Stimulated activated CD4-positive, alpha-beta T cell treated with anti-CD3 and anti-CD28 coated beads, Interleukin-4, amount 100 ng/mL, for 4 hours (primary cell): ENCODE measurements at places on chromosomes 6 and 20.

GRCh38 chr20:58146746-58147140 lies 81.7 kb downstream of the ANKRD60 start:
- DNase-seq: no peak

- no peak for DNase-seq
Measured at GRCh38 chr20:35200267-35200666, 26.2 kb upstream of the MMP24 start.

DNA sequence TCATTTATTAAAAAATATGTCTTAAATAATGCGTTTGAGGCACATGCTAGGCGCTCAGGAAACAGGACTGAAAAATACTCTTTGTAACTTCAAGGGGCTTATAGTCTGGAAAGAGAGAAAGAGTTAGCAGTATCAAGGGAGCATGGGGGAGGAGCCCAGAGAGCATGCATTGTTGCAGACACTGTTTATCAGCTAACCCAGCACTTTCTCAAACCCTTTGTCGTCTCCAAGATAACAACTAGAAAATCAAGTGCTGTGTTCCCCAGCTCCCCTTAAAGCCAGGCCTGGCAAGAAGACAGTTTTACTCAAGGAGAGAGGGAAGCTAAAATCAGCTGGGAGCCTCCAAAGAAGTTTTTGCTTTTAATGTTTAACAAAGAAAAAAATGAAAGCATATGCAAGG lies 98.4 kb downstream of the PERP start:
- no peak for DNase-seq

DNA sequence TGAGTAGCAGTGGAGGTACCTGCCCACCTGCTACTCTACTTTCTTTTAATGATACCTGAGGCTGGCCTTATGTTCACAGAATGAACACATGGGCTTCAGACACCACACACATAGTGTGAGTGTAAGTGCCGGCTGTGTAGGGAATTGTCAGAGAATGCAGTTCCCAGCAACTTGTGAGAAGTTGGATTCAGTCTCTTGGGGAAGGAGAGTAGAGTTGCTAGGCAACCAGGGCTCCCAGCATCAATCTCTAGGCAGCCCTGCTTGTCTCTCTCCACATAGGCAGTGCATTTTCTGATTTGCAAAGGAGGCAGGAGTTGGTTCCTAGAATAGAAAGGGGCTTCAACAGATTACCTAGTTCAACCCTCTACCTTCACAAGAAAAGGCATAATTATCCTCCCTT lies 74.1 kb downstream of the BFSP1 start:
- no peak for DNase-seq

DNA sequence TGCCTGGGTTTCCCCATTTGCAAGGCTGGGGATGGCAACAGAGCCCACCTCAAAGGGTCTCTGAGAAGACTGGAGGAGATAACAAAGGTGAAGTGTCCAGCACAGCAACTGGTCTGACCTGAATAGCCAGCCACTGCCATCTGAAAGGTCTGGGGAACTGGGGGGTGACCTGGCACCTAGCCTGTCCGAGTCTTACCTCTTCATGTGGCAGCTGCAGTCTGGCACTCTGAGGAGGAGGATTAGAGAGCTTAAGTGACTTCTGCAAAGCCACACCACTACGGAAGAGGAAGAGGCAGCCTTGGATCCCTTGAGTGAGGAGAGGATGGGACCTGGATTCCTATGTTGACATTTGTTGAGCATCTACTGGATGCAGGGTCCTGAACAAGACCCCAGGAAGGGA lies 22.2 kb downstream of the C20orf203 start:
- DNase-seq: no peak

GRCh38 chr6:94045099-94045829 lies 625.9 kb upstream of the EPHA7 start:
- no peak for DNase-seq

- no peak for DNase-seq
Measured at GRCh38 chr20:40591119-40591518, 97.9 kb downstream of the MAFB start.

- no peak for DNase-seq
Measured at GRCh38 chr6:169905041-169905807, 153.8 kb downstream of the ERMARD start.

GRCh38 chr6:127587875-127588274 lies 10.9 kb downstream of the C6orf58 start:
- no peak for DNase-seq

DNA sequence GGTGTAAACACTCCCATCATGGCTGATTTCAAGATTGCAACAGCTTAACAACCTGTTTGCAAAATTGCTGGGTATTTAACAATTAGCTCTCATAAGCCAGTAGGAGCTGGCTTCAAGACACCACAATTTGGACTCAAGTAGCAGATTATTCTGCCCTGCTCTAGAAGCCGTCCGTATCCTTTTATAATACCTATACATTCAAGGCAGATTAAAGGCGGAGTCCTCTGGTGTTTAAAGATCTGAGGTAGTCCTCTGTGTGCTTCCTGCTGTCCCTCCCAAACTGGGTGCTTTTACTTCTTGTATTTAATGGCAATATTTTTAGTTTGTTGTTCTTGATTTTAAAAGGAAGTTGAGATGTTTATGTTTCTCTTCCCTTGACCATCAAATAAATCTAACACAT lies 62.2 kb upstream of the SOX4 start:
- no peak for DNase-seq

- no peak for DNase-seq
Measured at GRCh38 chr6:105504706-105505105, 101.8 kb upstream of the PREP start.

DNA sequence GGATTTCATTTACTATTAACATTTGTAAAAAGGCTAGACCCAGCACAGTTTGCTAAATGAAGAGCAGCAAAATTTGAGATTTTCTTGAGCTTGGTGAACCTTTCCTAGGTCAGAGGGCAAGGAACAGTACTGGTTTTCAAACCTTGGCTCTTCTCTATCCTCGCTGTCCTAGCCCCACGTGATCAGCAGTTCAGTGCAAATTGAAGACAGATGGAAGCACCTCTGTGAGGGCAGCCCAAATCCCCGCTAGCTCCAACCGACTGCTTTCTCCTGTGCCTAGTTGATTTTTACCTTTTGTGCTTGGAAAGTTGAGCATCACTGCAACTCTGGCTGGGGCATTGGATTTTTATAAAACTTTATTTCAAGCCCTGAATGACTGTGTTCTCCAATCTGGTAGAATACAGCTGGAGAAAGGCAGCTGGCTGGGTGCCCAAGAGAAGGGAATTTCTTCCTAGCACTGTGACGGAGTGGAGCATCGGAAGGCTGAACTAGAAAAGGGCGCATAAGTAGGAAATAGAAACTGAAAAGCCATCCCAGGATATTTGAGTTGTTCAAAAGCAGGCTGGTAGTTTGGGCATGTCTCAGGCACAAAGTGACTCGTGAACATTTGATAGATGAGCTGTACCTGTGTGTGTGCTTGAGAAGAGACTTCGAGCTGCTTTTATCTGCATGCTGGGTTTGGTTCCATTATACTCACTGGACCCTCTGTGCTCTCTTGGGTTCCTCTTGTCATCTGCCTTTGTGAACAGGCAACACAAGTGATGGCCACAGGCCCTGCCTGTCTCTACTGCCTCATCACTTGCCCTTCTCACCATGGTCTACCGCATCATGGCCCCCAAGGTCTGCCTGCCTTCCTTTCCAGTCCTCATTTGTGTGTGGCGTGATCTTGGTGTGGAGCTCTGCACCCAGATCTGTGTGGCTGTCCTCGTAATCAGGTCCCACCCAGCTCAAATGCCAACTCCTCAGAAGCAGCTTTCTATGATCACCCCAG lies 2.3 kb downstream of the RNF114 start:
- DNase-seq: no peak

GRCh38 chr20:210809-211502 lies 16.1 kb upstream of the DEFB129 start:
- no peak for DNase-seq

- DNase-seq: no peak
Measured at GRCh38 chr6:15079288-15079817, 166.5 kb upstream of the JARID2 start.

GRCh38 chr6:167401525-167402194 lies 76.8 kb downstream of the TTLL2 start:
- no peak for DNase-seq

GRCh38 chr20:58651559-58651945 lies 469 bp downstream of the STX16 start:
- no peak for DNase-seq

- DNase-seq: no peak
Measured at GRCh38 chr6:42338744-42339222, 112.9 kb downstream of the TRERF1 start.

- no peak for DNase-seq
Measured at GRCh38 chr20:64106435-64106961, 867 bp downstream of the NPBWR2 start.

- no peak for DNase-seq
Measured at GRCh38 chr20:63697868-63698545, 1.6 kb downstream of the TNFRSF6B start.

- DNase-seq: no peak
Measured at GRCh38 chr20:56234110-56234509, 14.4 kb upstream of the MC3R start.

DNA sequence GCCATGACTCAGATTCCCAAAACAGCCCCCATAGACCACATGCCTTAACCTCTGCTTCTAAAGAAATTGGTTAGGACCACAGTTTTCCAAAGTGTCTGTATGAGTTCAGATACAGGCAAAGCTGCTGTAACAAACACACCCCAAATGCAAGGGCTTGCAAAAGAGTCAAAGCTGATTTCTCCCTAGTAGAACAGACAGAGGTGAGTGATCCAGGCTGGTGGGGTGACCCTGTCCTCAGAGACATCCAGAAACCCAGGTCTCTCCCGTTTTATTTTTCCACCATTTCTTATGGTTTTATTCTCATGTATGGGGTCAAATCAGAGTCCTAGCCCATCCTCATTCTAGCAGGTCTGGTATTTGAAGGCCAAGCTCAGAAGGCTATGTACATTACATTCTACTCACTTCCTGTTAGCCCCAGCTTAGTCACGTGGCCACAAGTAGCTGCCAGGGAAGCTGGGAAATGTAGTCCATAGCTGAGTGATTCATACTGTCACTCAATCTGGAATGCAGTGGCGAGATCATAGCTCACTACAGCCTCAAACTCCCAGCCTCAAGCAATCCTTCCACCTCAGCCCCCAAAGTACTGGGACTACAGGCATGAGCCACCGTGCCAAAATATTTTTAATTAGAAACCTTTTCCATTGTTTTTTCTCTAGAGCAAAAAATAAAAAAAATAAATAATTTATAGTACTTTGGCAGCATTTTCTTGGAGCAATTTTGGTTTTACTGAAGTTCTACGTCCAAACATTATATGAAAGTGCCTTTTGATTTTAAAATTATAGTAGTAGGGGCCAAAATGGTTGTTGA lies 175.2 kb downstream of the ZMYND8 start:
- no peak for DNase-seq

DNA sequence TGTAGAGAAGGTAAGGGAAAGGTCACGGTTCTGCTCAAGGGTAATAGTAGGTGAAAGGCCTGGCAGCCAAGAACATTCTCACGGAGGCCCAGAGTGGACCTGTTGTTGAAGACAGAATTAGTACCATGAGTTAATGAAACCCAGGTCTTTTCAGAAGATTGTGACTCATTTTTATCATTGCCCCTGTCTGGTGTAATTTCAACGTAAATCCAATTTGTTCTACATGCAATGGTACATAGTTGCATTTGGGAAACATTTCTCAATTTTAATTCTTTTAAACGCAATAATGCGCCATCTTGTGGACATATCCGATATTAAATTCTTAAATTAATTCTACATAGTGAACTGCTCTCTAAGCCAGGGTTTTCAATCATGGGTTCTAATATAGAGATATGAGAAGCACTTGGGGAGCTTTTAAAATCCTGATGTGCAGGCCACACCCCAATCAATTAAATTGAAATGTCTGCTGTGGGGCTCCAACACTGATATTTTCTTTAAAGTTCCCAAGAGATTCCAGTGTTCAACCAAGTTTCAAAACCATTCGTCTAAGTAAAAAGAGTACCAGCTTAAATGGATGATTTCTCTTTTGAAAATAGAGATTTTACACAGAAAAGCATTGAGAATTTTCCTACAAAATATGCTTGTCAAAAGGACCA lies 257.4 kb downstream of the PLCB1 start:
- DNase-seq: no peak

DNA sequence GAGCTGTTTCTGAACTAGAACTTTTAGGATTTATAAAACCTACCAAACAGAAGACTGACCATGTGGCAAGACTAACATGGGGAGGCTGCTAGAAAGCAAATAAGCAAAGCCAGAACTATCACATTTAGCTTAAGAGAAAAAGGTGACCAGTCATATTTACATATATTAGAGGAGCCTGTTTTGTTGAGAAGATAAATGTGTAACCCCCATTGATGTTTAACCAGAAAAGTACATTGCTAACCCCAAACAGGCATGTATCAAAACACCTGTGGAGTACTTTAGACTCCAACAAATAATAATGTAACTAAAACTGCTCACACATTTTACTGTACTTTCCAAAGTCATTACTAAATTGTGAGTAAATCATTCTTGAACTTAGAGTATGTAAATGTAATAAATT lies 35.0 kb downstream of the AKIRIN2 start:
- no peak for DNase-seq

GRCh38 chr6:36954262-36954931 lies at the start of gene PI16:
TSS of gene PI16 (plus strand) at chr6:36954738. CDS start at chr6:36954761, 23 bp downstream.
- DNase-seq: no peak

DNA sequence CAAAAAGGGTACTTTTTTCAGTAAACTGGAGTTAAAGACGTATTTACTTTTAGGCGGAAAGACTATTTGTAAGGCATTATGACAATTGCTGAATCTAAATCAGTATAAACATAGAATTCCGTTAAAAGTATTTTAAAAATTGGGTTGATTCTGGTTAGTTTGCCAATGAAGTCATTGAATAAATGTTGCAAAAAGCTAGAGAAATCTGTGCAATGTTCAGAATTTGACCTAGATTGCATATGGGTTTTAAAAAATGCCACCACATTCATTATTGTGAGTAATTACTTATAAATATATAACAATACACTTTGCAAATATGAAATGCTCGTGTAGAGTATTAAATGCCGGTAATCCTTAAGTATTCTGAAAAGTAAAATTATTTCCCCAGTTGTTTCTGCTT lies 116.5 kb upstream of the EEF1E1 start:
- DNase-seq: no peak

- no peak for DNase-seq
Measured at GRCh38 chr20:57469418-57470211, 55.3 kb downstream of the CTCFL start.

GRCh38 chr20:38198238-38198861 lies 33.3 kb upstream of the TGM2 start:
- DNase-seq: no peak

DNA sequence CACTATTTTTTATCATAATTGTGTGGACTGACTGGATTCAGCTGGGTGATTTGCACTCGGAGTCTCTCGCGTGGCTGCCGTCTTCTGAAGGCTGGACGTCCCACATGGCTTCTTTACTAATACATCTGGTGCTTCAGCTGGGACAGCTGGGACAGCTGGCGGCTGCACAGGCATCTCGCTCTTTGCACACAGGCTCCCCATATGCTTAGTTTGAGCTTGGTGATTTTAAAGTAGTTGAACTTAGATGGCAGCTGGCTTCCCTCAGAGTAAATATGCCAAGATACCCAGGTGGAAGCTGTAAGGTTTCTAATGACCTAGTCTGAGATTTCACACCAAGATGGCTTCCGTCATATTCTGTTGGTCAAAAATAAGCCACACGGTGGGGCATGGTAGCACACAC lies 38.7 kb upstream of the PPP1R3G start:
- DNase-seq: no peak
